ENCODE measurements at places on chromosomes 16 and 17.

GRCh38 chr16:77468831-77469230 is 34.0 kb upstream of the ADAMTS18 start:
- no peak for DNase-seq
- H3K4me1 ChIP-seq = no peaks in the 10 kb centered on the region
- no peak overlapping the region for H3K4me3 ChIP-seq
- H3K27ac ChIP-seq = no peak overlapping the region

GRCh38 chr16:84604477-84605013 is 13.3 kb downstream of the COTL1 start:
- H3K4me1 ChIP-seq = peaks cover 20% of the 10 kb centered on the region
- no peak overlapping the region for H3K4me3 ChIP-seq
- no peaks in the 10 kb centered on the region for H3K27me3 ChIP-seq
- H3K36me3 ChIP-seq = no peaks in the 10 kb centered on the region
- H3K27ac ChIP-seq = no peak overlapping the region
- no peak for DNase-seq

- no peak overlapping the region for H3K4me3 ChIP-seq
- no peaks in the 10 kb centered on the region for H3K27me3 ChIP-seq
- H3K27ac ChIP-seq = no peak overlapping the region
- no peak for DNase-seq
Observed at GRCh38 chr17:7222972-7223292, 3.2 kb downstream of the ACADVL start.

DNA sequence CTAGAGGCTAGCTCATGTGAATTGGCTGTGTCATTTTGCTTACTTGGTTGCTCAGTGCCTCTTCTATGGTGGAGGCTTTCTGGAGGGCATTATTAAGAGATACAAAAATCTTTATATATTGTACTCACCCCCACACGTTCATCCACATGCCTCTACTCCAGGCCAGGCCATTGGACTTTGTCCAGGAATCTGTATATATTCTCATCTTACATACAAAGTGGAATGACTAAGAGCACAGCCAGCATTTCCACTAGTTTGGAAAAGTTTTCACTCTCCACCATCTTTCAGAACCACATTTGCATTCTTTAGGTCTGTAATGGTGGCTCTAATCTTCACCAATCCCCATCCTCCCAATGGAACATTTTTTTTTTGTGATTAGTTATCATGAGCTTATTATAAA is 4.8 kb upstream of the GLG1 start:
- no peak overlapping the region for H3K27ac ChIP-seq
- no peak for DNase-seq
- no peaks in the 10 kb centered on the region for H3K4me1 ChIP-seq
- no peak overlapping the region for H3K4me3 ChIP-seq
- H3K27me3 ChIP-seq = no peaks in the 10 kb centered on the region
- H3K36me3 ChIP-seq = no peaks in the 10 kb centered on the region

GRCh38 chr16:81453091-81453728 is 8.6 kb downstream of the CMIP start:
- H3K4me1 ChIP-seq = no peaks in the 10 kb centered on the region
- DNase-seq = no peak
- H3K4me3 ChIP-seq = no peak overlapping the region
- H3K27me3 ChIP-seq = no peaks in the 10 kb centered on the region
- H3K27ac ChIP-seq = no peak overlapping the region

- peak; percentile 55 for DNase-seq
- no peak overlapping the region for H3K27ac ChIP-seq
- no peaks in the 10 kb centered on the region for H3K27me3 ChIP-seq
- H3K4me3 ChIP-seq = no peak overlapping the region
Observed at GRCh38 chr17:80339118-80339517, 75.8 kb upstream of the ENDOV start.

DNA sequence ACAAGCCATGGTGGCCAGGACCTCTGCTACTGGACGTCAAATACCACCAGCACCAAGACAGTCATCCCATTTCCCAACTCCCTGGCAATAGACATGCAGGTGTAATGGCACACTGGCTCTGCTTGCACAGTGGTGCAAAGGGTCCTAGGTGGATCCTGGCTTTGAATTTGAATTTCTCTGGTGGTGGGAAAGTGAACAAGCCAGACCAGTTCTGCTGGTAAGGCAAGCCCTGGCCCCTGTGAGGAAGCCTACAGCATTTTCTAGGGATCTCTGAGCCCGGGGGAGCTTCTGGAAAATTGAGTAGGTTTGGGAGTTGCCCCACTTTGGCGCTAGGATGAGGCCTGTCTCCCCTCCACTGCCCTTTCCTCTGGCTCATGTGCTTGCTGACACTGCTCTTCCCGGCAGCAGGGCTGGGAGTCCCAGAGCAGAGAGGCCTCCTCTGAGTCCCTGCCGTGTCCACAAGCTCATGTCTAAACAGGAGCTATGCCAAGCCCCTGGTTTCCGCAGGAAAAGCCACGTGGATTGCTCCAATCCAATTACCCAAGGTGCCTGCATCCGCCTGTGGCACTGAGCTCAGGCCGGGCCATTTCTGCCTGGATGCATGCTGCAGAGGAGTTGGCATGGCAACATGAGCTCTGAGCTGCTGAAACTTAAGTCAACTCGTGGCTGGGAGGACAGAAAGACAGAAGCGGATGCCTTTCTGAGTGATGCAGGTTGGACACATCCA is 67.0 kb downstream of the PRMT7 start:
- H3K4me1 ChIP-seq = peaks cover 6% of the 10 kb centered on the region
- peaks cover 16% of the 10 kb centered on the region for H3K27me3 ChIP-seq
- no peaks in the 10 kb centered on the region for H3K36me3 ChIP-seq
- no peak for DNase-seq
- H3K27ac ChIP-seq = no peak overlapping the region

DNA sequence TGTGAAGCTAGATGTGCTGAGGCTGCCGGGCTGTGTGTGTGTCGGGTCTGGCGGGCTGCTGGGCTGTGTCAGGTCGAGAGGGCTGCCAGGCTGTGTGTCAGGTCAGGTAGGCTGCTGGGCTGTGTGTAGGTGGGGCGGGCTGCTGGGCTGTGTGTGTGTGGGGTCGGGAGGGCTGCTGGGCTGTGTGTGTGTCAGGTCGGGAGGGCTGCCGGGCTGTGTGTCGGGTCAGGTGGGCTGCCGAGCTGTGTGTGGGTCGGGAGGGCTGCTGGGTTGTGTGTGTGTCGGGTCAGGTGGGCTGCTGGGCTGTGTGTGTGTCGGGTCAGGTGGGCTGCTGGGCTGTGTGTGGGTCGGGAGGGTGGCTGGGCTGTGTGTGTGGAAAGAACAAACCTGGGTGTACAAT is 8.6 kb downstream of the WDR45B start:
- DNase-seq = no peak
- H3K36me3 ChIP-seq = peaks cover 20% of the 10 kb centered on the region
- H3K27me3 ChIP-seq = no peaks in the 10 kb centered on the region

- H3K4me1 ChIP-seq = peaks cover 6% of the 10 kb centered on the region
- H3K36me3 ChIP-seq = no peaks in the 10 kb centered on the region
- H3K4me3 ChIP-seq = no peak overlapping the region
- peaks cover 86% of the 10 kb centered on the region for H3K27me3 ChIP-seq
Observed at GRCh38 chr17:49946964-49947584, 21.9 kb upstream of the DLX4 start.

GRCh38 chr16:14307527-14308367 is 236.6 kb downstream of the MRTFB start:
- no peaks in the 10 kb centered on the region for H3K36me3 ChIP-seq
- no peaks in the 10 kb centered on the region for H3K27me3 ChIP-seq
- H3K27ac ChIP-seq = peak overlapping the region; percentile 47
- peaks cover 68% of the 10 kb centered on the region for H3K4me1 ChIP-seq

- no peaks in the 10 kb centered on the region for H3K36me3 ChIP-seq
- H3K27ac ChIP-seq = no peak overlapping the region
- DNase-seq = no peak
Observed at GRCh38 chr17:36540696-36541095, 4.0 kb upstream of the GGNBP2 start.

GRCh38 chr17:17749921-17750320 is 68.7 kb downstream of the RAI1 start:
- no peak for DNase-seq
- no peaks in the 10 kb centered on the region for H3K36me3 ChIP-seq
- H3K27ac ChIP-seq = peak overlapping the region; percentile 71
- H3K4me3 ChIP-seq = no peak overlapping the region
- no peaks in the 10 kb centered on the region for H3K27me3 ChIP-seq

DNA sequence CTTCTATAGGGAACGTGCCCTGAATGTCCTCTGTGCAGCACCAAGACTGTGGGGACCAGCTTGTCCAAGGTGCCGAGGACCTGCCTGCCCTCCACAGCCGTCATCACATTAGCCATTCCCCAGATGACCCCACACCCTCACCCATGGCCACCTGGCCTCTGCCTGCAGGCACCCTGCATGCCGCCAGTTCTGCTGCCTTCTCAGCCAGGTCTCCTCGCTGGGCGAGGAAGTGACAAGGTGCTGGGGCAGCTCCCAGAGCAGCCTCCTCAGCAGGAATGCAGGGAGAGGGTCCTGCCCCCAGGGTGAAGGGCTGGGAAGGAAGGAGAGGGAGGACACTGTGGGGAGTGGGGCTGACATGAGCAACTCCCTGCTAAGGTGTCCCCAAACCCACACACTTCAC is 18.6 kb upstream of the C16orf78 start:
- no peak overlapping the region for H3K27ac ChIP-seq
- H3K4me3 ChIP-seq = no peak overlapping the region
- H3K36me3 ChIP-seq = no peaks in the 10 kb centered on the region
- DNase-seq = peak; percentile 41
- H3K27me3 ChIP-seq = peaks cover 38% of the 10 kb centered on the region

GRCh38 chr16:1182950-1183907 is 30.3 kb downstream of the CACNA1H start:
- no peaks in the 10 kb centered on the region for H3K27me3 ChIP-seq
- H3K4me3 ChIP-seq = peak overlapping the region; percentile 36
- peak; percentile 91 for DNase-seq
- H3K36me3 ChIP-seq = no peaks in the 10 kb centered on the region

DNA sequence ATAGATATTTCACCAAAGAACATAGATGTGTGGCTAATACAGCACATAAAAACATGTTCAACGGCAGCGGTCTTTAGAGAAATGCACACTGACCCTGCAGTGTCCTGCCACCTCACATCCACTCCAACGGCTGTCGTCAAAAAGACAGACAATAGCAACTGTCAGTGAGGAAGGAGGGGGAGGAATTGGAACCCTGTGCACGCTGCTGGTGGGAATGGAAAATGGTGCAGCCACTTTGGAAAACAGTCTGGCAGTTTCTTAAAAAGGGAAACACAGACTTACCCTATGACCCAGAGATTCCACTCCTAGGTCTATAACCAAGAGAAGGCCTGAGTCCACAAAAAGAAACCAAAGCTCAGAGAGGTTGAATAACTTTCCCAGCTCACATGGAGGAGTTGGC is 7.7 kb downstream of the CEP295NL start:
- no peak for DNase-seq
- H3K27ac ChIP-seq = peak overlapping the region; percentile 43
- H3K36me3 ChIP-seq = no peaks in the 10 kb centered on the region
- no peaks in the 10 kb centered on the region for H3K27me3 ChIP-seq
- H3K4me1 ChIP-seq = peaks cover 63% of the 10 kb centered on the region

GRCh38 chr17:41002814-41003213 is 3.1 kb upstream of the KRTAP3-2 start:
- no peak overlapping the region for H3K4me3 ChIP-seq
- no peaks in the 10 kb centered on the region for H3K4me1 ChIP-seq
- DNase-seq = no peak
- no peak overlapping the region for H3K27ac ChIP-seq

DNA sequence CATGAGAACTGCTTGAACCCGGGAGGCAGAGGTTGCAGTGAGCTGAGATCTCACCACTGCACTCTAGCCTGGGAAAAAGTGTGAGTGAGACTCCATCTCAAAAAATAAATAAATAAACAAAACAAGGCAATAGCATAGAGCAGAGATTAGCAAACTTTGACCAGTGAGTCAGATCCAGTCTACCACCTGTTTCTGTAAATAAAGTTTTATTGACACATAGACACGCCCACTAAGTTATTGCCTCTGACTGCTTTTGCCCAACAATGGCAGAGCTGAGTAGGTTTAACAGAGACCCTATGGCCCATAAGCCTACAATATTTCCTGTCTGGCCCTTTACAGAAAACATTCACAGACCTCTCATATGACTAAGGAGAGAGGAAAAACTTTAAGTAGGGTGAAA is 44.3 kb downstream of the XYLT1 start:
- H3K4me3 ChIP-seq = no peak overlapping the region
- H3K27me3 ChIP-seq = no peaks in the 10 kb centered on the region
- H3K36me3 ChIP-seq = no peaks in the 10 kb centered on the region
- H3K27ac ChIP-seq = no peak overlapping the region
- no peaks in the 10 kb centered on the region for H3K4me1 ChIP-seq

DNA sequence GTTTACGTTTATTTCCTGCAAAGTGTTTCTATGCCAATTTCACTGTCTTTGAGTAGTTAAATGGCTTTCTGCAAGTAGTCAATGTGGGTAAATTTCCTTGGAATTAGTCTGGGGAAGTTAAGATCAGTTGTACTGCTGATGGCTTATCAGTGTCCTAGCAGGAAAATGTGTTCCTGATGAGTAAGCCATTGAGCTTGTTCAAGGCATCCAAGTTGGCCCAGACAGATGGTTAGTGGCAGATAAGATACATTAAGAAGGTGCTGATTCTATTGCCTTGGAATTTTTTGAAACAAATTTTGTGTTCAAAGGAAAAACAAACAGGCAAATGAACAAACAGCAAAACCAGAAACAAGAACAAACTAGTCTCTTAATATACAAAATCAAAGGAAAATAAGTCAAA is 258.4 kb downstream of the MAP2K6 start:
- no peak overlapping the region for H3K27ac ChIP-seq
- H3K4me1 ChIP-seq = no peaks in the 10 kb centered on the region
- H3K27me3 ChIP-seq = no peaks in the 10 kb centered on the region

- H3K4me1 ChIP-seq = no peaks in the 10 kb centered on the region
- H3K4me3 ChIP-seq = no peak overlapping the region
Observed at GRCh38 chr17:81179861-81180260, 13.8 kb upstream of the AATK start.

- no peak overlapping the region for H3K27ac ChIP-seq
- no peak for DNase-seq
- H3K4me1 ChIP-seq = peaks cover 4% of the 10 kb centered on the region
- no peaks in the 10 kb centered on the region for H3K27me3 ChIP-seq
Observed at GRCh38 chr16:8929086-8929748, 34.5 kb downstream of the USP7 start.

DNA sequence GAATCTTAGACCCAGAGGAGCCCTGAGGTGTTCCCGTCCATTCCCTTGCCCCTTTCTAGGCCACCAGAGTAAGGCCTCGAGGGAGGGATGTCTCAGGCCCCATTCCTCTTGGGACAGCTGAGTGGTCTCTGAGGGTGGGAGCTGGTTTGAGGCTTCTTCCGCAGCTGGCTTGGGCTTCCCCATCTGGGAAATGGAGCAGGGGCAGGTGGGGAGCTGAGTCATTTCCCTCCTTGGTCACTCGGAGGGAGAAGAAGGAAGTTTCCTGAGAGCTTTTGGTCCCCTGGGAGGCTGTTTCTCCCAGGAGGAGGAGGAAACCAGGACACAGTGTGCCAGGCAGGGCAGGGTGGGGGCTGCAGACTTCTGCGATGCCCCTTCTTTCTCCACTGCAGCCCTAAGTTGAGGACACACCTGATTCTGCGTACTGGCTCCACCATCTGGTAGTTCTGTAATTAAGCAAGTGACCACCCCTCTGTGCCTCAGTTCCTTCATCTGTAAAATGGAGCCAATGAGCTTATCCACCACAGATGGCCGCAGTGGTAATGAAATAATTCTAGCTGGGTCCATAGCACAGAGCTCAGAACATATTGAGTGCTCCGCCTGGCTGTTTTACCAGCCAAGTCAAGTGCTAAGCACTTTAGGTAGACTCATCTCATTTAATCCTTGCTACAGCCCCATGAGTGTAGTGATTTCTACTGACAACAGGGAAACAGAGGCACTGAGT is 1.6 kb upstream of the KCNJ12 start:
- H3K4me1 ChIP-seq = no peaks in the 10 kb centered on the region
- no peak overlapping the region for H3K4me3 ChIP-seq
- no peak for DNase-seq
- no peaks in the 10 kb centered on the region for H3K36me3 ChIP-seq
- no peaks in the 10 kb centered on the region for H3K27me3 ChIP-seq
